ENCODE measurements at places on chromosomes 11 and 22.
A peak's percentile ranks its signal among the peaks of the same experiment; 100 is the strongest.

GRCh38 chr22:24392218-24392931 is 35.0 kb upstream of the ADORA2A start:
- no peak for DNase-seq

DNA sequence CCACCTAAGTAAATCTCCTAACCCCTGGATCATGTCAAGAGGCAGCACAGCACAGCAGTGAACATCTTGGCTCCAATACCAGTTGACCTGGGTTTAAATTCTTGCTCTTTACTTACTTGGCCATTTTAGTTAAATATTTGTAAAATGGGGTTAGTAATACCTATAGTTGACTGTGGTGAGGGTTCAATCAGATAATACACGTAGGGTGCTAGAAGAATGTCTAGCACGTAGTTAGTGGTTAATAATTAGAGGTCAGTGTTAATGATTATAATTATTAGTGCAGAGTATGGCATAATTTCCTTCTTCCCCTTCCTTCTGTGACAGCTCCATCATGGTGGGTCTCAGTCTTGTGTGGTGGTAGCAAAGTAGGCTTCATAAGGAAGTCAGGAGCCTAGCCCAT is 520.8 kb downstream of the INSC start:
- no peak for DNase-seq

GRCh38 chr22:30143265-30143664 is 63.0 kb downstream of the HORMAD2 start:
- DNase-seq = no peak

DNA sequence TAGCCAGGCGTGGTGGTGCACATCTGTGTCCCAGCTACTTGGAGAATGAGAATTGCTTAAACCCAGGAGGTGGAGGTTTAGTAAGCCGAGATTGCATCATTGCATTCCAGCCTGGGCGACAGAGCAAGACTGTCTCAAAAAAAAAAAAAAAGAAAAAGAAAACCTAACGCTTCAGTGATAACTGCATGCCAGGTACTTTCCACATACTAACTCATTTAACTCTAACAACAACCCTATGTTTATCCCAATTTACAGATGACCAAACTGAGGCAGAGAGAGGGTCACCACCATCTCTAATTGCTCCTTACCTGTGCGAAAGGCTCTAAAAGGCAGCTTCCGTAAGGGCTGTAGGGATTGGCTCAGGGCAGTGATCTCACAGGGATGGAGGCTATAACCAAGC is 11.6 kb downstream of the PISD start:
- no peak for DNase-seq

DNA sequence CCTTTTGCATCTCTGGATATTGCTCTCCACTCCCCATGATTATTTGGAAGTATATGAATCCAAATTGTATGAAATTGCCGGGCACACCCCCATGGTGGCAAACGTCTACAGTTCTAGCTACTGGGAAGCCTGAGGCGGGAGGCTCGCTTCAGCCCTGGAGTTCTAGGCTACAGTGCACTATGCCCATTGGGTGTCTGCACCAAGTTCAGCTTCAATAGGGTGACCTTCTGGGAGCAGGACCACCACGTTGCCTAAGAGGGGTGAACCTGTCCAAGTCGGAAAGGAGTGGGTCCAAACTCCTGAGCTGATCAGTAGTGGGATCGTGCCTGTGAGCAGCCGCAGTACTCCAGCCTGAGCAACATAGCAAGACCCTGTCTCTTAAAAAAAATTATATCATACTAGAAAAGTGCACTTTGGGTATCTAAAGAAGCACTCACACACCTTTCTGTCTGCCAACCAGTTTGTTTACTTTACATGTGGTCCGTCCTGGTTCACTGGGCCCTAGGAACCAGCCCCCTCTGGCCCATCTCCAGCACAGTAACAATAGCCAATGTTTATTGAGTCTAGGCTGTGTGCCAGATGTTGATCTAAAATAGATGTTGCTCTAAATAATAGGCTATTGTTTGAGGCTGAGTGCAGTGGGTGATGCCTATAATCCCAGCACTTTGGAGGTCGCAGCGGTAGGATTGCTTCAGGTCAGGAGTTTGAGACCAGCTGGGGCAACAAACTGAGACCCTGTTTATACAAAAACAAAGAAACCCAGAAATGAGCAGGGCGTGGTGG is 16.4 kb upstream of the KAT5 start:
- no peak for DNase-seq

- no peak for DNase-seq
These were observed 172.6 kb upstream of the SEZ6L start for GRCh38 chr22:25996669-25997068.

DNA sequence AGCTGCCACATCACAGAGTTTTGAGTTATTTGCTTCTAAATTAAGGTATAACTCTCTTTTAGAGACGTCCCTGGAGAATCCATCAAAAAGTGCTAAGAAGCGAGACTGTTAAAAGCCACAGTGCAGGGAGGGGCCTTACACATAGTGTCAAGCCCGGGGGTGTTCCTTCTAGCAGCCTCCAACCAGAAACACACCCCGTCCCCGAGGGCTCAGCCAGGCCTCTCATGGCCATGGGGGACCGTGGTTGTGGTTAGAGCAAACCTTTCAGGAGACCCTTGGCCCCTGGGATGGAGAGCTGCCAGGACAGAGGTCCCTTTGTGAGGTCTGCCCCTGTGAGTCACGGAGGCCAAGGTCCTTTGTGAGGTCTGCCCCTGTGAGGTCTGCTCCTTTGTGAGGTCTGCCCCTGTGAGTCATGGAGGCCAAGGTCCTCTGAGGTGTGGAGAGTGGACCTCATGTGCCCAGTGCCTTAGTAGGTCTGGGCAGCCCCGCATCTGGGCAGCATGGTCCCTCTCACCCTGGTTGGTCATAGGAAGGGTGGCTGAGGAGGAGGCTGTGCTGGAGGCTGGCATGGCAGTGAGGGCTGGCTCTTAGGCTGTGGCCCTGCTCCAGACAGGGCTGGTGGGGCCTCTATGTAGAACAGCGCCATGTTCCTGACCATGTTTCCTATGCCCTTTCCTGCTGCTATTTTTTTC is 5.4 kb downstream of the GNAZ start:
- DNase-seq = no peak

DNA sequence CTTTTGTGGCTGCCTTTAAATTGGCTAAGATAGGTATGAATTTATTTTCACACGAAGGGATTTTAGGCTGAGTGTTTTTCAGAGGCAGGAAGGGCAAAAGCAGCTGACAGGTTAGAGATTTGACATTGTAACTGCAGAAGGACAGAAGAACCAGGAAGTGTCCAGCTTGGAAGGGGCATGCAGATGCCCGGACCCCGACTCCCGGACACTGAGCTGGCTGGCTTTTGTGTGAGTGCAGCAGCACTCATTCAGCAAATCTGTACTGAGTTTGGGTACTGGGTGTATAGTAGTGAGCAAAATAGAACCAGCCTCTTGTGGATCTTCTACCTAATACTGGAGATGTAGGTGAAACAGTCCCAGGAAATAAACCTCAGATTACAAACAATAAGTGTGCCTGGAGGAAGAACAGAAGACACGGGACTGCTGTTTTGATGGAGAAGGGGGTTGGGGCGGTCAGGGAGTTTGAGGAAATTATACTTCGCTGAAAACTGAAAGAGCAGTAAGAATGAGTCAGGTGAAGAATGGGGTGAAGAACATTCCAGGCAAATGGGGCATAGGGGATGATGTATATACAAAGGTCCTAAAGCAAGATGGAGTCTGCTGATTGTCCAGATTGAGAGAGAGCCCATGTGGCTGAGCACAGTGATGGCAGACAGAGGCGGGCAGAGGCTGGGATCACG is 64.6 kb downstream of the PPFIBP2 start:
- no peak for DNase-seq

DNA sequence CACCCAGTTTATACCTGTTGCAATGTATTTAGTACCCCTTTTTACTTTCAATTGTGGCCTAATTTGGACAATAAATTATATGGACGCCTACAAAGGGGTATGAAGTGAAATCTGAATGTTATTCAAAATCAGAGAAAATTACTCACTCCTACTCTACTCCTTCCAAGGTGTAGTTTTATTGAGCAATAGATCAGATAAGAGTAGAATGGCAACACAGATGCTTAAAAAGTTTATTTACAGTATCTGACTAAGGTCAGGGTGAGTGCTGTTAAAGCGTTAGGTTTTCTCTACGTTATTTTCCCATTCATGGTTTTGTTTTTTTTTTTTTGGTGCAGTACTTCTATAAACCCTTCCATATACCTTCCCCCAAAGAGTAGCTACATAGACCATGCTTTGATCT is 805.6 kb downstream of the KCNA4 start:
- no peak for DNase-seq

DNA sequence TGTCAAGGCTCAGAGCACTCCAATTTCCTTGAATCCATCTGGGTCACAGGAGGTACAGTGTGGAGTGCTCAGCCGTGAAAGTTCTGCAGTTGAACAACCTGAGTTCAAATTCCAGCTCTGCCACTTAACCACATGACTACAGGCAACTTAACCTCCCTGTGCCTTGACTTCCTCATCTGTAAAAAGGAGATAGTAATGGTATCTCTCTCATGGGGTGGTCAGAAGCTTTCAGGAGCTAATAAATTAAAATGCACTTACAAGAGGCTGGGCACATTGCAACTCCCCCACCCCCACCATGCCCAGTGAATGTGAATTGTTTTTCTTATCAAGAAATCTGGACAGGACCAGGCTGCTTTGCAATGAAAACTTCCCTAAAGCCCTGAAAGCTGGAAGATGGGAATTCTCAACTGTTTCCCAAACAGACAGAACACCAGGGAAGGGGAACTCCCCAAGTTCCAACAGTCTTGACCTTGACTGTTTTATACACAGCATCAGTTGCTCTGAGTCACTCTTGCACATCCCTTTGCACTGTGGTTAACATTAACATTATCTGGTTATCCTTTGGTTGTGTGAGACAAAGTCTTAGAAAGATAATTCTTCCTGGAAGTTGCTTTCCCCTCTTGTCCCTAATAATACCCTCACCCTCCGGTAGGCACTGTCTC is 137.0 kb downstream of the SLC1A2 start:
- no peak for DNase-seq

GRCh38 chr11:128757886-128758612 is 64.2 kb downstream of the FLI1 start:
- DNase-seq = no peak

- no peak for DNase-seq
These were observed 1.9 kb downstream of the NUMA1 start for GRCh38 chr11:72078477-72078876.

GRCh38 chr22:50252082-50253045 is 1.3 kb upstream of the HDAC10 start:
- DNase-seq = peak; percentile 39

- DNase-seq = no peak
These were observed 17.2 kb upstream of the FGF3 start for GRCh38 chr11:69836401-69836800.

DNA sequence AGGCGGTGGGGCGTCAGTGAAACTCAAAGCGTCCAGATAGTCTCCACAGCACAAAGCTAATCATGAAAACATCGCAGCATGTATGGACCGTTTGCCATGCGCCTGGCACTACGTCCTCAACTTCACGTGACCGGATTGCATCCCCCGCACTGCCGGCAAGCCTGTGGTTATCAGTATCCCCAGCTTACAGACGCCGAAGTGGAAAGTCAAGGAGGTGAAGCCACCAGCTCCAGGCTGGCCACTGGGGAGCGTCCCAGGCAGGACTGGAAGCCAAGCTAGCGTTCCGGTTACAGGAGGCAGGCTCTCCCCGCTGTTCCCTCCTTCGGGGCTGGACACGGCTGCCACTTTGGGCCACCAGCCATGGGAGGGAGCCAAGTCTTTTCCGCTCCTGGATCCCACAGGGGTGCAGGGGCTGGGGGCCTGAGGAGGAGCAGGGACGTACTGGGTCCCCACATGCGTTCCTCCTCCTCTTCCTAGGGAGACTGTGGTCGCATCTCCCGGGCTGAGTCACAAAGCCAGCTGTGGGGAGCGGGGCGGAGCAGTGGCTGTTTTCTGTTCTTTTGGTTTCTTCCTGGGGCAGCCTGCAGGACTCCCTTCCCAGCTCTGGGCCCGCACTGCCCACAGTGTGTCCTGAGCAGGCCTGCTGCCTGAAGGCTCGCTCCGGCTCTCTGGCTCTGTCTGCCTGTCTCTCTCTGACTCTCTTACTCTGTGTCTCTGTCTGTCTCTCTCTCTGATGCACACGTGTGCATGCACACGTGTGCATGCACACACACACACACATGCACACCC is 4.3 kb upstream of the OSBPL5 start:
- no peak for DNase-seq

DNA sequence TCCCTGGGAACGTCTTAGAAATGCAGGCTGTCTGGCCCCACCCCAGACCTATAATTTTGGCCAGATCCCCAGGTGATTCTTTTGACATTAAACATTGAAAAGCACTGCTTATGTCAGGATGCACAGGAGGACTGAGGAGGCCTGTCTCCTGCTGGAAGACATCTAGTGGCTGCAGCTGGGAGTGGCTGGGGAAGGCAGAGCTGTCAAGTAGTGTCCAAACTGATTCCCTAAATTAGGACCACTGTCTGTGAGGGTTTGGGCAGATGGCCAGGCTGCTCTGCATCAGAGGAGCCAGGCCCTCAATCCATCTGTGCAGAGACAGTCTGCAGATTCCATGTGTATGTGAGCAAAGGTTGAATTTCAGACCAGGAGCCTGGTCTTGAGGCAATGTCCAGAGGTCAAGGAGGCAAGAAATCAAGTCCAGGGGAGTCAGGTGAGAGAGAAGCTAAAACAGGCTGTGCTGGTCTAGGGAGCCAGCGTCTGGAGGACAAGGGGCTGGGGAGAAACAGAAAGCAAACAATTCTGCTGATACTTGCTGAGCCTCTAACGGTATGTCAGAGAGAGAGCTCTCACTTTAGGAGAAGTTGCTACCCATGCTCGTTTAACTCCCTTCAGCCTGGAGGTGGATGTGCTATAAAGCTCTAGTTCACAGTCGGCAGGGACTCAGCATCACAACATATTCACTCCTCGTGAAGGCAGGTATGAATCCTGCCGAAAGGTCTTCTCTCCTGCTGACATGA is 15.3 kb upstream of the SYTL2 start:
- no peak for DNase-seq

- no peak for DNase-seq
These were observed 232.2 kb downstream of the DDX10 start for GRCh38 chr11:108897071-108897481.

GRCh38 chr11:43786016-43786415 is 94.6 kb upstream of the ALKBH3 start:
- DNase-seq = no peak

- DNase-seq = no peak
These were observed 83.9 kb upstream of the SNX19 start for GRCh38 chr11:130999992-131000770.

DNA sequence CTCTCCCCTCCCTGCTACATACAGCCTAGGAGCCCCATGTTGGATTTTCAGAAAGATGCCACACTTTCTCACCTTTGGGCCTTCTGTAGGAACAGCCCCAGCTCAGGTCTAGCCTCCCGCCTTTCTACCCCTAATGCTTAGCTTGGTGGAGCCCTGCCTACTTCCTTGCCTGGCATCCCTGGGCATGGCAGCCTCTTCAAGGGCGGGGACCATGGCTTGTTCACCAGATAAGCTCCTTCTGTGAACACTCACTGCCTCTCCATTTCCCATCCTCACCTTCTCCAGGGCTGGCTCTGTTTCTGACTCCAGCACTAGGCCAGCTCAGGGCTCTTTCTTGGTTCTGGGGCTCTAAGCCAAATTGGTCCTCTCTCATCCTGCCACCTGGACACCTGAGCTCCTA is 1.4 kb downstream of the SEPTIN3 start:
- DNase-seq = no peak

Data from stimulated activated CD8-positive, alpha-beta memory T cell treated with anti-CD3 and anti-CD28 coated beads, Interleukin-7, amount 100 ng/mL, for 1 hour (primary cell).